ENCODE measurements at places on chromosomes 12 and 14.

DNA sequence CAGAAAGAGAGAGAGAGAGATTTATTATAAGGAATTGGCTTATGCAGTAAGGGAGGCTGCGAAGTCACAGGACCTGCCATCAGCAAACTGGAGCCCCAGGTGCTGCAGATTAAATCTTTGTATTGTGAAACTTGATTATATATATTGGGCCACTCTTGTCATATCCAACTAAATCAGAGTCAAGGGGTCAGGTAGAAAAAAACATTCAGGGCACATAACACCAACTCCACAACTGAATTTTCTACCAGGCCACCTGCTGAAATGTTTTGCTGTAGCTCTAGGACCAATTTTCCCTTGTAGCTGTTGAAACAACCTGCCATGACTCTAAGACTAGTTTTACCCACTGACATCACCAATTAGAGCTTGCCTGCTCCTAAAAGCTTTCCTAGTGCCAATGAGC lies 1240.8 kb downstream of the SLC16A7 start:
- no peak for DNase-seq

GRCh38 chr12:6584293-6584692 lies 16.2 kb upstream of the NOP2 start:
- DNase-seq = no peak

- no peak for DNase-seq
These were observed 901 bp upstream of the NFKBIA start for GRCh38 chr14:35405304-35405996.

GRCh38 chr12:130083002-130083401 lies 79.3 kb upstream of the FZD10 start:
- no peak for DNase-seq

DNA sequence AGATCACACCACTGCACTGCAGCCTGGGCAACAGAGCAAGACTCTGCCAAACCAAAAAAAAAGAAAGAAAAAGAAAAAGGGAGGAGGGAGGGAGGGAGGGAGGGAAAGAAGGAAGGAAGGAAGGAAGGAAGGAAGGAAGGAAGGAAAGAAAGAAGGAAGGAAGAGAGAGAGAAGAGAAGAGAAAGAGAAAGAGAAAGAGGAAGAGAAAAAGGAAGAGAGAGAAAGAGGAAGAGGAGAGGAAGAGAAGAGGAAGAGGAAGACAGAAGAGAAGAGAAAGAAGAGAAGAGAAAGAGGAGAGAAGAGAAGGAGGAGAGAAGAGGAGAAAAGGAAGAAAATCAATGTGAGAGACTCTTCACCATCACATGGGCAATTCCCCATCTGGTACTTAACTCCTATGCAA lies 57.6 kb upstream of the CRACR2A start:
- no peak for DNase-seq

DNA sequence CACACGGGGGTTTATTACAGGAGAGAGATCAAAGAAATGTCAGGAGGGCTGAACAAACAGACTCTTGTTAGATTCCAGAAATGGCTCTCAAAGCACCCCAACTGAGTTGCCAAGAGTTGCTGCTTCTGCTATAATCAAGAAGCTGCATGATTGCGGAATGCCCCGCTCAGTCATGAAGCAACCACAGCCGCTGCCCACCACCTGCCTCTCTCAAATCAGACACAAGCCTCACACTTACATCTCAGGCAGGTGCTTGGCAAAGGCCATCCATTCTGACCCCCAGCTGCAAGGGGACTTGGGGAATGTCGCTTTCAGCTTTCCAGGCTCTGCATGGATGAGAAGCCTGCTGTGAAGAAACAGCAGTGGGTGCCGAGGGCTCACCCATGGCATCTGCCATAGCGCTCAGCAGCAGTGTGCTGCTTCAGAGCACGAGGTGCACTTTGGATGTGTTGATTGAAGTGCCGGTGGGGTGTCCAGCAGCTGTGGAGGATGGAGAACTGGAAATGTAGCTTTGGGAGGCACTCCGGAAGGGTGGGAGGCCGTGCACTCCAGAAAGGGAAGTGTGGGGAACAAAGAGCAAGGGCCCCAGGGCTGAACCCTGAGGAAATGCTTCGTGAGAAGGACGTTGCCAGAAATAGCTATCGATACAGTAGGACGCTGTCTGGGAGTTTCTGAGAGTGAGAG lies 37.7 kb downstream of the LRRC74A start:
- no peak for DNase-seq

- no peak for DNase-seq
These were observed 32.3 kb downstream of the DDX51 start for GRCh38 chr12:132111654-132112304.

DNA sequence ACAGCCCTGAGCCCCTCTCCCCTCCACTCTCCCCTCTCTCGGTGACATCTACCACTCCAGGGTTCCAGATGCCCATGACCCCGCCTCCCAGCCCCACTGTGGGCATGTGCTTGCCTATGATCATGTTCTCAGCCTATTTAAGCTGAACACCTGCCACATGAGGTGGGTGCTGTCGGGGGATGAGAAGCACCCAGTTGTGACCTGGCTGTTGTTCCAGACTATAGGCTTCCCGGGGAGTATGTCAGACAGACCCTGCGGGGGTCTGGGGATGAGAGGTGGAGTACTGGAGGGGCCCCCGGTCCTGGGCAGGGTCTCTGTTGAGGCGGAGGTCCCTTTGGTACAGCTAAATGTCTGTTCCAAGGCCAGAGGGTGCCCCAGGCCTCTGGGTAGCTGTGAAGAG lies 6.0 kb downstream of the VSX2 start:
- no peak for DNase-seq

DNA sequence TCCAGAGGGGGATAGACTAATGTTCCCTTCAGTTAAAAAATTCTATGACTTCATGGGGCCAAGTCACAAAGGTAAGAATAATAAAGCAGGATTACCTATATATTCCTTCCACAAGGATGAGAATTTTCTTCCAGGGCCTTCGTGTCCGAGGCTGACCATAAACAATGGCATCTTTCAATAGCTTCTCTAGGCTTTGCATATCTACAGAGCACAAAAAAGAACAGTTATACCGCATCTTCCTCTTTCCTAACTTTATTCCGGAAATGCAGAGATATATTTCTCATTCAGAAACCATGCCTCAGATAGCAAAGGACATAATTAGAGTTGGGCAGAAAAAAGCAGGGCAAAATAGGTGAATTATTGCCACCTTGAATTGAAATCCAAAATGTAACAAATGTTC lies 58.3 kb upstream of the ISM2 start:
- DNase-seq = no peak

DNA sequence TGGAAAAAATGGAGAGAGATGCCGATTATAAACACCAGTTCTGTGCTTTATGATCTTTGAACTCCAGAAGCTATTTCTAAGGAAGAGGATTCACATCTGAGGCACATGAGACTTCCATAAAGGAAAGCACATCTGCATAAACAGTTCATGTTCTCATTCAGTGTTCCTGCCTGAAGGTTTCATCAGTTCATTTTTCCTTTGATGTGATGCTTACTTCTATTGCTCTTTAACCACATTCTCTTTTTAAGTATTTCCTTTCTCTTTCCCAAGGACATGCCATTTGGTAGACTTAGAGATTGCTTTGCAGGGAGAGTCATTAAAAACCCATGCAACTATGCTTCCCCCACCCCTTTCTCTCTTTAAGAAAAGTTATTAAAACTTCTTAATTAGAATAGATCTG lies 387.0 kb upstream of the FLRT2 start:
- DNase-seq = no peak

DNA sequence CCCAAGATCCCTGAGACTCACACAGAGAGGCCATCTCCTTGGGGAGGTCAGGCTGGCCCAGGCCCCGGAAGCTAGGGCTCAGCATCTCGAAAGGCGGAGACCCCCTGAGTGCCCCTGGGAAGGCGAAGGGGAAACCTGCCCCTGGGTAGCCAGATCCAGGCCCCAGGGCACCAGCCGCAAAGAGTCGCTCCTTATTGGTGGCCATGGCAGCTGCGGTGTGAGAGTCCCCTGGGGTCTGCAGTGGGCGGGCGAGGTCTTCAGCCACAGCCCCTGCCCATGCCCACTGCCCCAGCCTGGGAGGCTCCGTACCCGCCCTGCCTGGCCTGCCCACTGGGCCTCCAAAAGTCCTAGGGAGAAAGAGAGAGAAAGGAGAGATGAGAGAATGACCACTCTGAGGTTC lies 4.7 kb downstream of the RARG start:
- DNase-seq = no peak

- DNase-seq = peak; percentile 69
These were observed 411 bp upstream of the NCOR2 start for GRCh38 chr12:124567673-124568373.

GRCh38 chr12:1504304-1504894 lies 90.0 kb downstream of the FBXL14 start:
- DNase-seq = no peak

All from HFF-Myc (cell line).